ENCODE measurements at places on chromosomes 7 and 10. TPM values are rescaled to one million over a fixed set of nuclear protein-coding genes. Genes with fewer than 3 reads are reported as not detected.
A peak's percentile ranks its signal among the peaks of the same experiment; 100 is the strongest.

Gene EMX2
- total RNA-seq = 4.5 TPM

GRCh38 chr7:46705386-46706255 lies 784.5 kb upstream of the IGFBP3 start:
- peak; percentile 64 for DNase-seq

DNA sequence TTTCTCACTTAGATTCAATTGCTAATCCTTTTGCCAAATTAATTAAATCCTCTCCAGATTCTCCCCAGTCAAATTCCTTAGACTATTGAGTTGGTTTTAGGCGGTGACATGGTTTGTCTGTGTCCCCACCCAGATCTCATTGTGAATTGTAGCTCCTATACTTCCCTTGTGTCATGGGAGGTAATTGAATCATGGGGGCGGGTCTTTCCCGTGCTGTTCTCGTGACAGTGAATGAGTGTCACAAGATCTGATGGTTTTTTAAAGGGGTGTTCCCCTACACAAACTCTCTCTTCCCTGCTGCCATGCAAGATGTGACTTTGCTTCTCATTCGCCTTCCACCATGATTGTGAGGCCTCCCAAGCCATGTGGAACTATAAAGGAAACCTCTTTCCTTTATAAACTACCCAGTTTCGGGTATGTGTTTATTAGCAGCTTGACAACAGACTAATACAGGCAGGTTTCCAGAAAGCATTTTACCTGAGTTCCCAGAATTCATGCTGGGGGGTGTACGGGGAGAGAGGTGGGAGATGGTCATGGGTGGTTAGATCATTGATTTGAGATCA lies 44.7 kb upstream of the GARS1 start:
- no peak for DNase-seq

DNA sequence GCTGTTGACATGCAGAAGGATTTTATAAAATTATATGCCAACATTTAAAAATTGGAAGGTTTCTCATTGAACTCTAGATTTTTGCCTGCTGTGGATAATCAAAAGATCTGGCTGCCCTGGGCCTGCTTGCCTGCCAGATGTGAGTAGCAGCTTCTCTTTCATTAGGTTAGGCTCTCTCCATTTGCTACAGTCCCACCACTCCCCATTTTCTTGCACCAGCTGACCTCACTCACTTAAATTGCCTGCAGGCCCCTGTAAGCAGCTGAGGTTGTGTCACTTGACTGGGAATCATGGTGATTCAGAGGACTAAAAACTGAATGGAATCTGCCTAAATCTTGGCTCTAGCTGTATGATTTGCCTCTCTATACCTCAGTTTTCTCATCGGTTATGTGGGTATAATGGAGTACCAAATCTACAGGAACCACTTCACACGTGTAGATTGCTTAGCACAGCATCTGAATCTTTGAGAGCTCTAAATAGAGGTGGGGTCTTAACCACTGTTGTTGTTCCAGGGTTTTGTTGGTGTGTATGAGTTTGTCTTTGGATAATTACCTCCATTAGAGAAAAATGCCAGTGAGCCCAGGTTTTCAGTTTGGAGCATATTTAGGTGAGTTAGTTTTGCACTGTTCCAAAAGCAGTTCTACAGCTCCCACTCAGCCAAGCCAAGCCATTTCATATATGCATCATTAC lies 18.6 kb upstream of the RAPGEF5 start:
- no peak for DNase-seq

Measured in fibroblast of villous mesenchyme (primary cell).